ENCODE measurements at places on chromosomes 6 and 20.

GRCh38 chr6:44353336-44353735 is 10.9 kb downstream of the SPATS1 start:
- DNase-seq, result no peak

DNA sequence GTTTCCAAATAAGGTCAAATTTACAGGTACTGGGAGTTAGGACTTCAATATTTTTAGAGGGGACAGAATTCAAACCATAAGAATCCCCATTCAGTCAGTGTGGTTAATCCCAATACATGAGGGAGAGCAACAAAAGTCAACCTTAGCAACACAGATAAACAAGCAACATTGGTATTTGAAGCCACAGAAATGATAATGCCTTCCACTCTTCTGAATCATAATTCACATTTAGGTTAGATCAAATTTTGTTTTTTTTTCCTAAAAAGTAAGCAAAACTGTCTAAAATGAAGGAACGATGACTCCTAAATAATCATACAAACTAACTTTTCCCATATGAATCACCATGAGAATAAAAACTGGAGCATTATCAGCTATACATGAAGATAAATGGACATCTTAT is 246.0 kb upstream of the TENT5A start:
- DNase-seq, result no peak

DNA sequence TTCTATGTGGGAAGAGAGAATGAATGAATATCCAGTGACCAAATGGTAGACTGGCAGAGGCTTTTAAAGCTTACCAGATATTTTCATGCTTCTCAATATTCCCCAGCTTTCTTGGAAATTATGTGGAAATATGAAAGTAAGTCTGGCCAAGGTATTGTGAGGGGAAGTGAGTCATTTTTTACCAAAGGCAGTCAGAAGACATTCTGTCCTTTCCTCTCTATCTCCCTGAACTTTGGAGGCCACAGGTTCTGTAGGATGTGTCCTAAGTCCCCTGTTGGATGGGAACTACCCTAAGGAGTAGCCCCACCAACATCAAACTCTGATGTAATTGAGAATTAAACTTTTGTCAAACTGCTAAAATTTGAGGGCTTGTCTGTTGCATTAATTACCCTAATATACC is 593.8 kb upstream of the NRSN1 start:
- DNase-seq, result no peak

DNA sequence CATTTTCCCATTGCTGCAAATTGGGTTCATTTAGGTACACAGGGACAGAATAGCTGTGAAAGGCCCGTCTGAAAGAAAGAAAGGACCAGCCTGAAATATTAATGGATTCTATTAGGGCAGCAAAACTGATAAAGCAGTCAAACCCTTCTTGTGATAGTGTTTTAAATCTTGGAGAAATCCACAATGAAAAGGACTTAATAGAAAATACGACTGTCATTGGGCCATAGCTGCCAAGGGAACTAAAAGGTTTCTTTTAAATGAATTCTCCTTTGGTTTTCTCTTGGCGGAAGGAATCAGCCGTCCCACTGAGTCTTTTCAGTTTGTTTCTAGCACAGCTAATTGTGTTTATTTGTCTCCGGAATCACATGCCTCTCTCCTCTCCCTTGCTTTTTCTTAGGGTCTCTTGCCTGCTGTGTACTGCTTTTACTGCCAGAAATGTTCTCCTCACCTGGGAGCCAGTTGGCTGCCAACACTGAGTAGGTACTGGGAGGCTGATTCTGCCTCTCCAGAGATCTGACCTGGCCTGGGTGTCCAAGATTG is 11.3 kb downstream of the PAQR8 start:
- DNase-seq, result peak; percentile 34

DNA sequence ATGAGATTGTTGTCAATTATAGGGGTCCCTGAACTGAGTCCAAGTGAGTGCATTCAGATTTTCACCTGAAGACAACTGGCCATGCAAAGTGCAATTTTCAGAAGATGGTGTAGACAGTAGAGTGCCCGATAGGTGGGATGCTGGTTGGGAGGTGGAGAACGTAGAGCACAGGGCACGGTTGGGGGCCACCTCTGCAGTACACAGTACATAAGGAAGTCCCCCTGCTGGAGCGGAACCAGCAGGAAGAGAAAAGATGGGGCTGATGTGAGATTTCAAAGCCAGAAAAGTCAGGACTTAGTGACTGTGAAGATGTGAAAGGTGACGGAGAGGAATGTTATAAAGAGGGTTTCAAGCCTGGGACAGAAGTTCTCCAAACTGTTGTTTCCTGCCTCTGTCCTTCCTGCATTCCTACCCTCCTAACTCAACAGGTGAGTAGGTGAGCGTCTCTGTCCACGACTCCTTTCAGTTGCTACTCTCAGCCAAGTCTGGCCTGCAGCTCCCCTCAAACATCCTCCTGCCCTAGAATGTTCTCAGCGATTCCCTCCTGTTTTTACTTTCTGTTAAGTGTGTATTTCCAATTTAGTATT is 330.8 kb downstream of the PRL start:
- no peak for DNase-seq

DNA sequence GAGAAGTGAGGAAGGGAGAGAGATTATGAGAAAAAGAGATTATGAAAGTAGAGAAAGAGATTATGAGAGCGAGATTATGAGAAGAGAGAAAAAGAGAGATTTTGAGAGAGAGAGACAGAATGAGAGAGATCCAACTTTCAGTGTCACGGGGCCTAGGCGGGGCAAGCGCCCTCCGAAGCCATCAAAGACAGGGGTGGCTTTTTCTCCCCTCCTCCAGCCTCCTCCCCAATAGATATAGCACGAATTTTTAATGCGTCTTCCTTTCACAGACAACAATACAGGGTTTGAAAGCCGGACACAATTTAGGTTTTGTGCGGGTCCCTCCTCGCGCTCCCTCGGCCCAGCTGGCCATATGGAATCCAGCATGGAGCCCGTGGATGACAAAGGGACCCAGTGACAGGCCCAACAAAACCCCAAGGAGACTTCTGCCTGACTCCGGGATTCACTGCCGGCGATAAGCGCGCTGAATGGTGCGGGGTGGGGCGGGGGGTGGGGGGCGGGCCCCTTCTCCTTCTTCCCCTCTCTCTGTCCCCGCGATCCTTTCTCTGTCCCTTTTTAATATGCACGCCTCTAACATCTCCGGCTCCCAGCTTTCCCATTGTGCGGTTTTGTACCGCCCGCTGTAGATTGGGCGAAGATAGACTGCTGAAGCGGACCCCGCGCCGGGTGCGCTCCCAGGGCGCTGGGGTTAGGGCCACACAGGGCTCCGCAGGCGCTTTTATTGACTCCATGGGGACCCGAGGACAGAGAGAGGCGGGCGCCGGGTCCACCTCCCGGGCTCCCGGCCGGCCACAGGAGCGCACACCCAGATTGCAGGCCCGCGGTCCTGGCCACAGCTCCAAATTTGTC is 5.4 kb downstream of the NKX2-2 start:
- no peak for DNase-seq

DNA sequence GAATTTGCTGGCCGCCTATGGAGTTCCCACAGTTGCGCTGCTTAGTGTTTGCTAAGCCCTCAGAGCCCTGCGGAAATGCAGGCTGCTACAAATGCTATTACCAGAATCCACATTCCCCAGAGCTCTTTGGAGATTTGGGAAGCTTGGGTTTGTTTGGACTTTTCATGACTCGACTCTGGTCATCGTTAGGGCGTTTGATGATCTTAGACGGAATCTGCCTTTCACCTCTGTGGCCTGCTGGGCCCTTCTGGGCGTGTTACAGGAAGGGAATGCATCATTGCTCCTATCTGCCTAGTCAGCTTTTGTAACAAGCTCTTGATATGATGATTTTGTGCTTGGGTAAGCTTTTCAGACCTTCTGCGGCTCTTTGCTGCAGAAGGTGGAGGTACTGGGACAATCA is 50.8 kb downstream of the EYA2 start:
- no peak for DNase-seq

DNA sequence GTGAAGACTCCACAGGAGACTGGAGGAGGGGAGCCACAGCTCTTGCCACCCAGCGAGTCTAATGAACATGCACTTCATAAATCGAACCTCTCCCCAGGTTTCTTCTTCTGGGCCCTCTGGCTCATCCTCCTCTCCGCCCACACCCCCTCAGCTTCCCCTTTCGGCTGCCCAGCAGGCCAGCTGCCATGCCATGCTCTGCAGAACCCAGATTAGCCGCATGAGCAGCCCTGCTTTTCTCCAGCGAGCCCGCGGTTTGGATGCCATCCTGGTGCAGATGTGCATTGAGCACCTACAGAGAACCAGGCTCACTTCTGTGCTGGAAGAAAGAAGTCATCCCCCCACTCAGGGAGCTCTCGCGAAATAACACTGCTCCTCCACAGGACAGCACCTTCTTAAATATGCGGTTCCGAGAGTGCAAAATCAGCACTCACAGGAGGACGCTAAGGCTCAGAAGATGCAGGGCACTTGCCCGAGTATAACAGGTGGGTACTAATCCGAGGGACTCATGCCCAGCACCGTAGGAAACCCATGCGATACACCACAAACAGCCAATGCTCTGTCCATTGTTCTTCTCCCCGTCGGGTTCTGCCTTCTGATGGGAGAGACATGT is 143.0 kb upstream of the THBS2 start:
- no peak for DNase-seq
